ENCODE measurements at places on chromosomes 1 and 21.

- DNase-seq, result no peak
Measured at GRCh38 chr1:20078171-20078651, 8.2 kb downstream of the PLA2G5 start.

GRCh38 chr1:239308701-239309333 lies 77.6 kb upstream of the CHRM3 start:
- peak; percentile 72 for DNase-seq

DNA sequence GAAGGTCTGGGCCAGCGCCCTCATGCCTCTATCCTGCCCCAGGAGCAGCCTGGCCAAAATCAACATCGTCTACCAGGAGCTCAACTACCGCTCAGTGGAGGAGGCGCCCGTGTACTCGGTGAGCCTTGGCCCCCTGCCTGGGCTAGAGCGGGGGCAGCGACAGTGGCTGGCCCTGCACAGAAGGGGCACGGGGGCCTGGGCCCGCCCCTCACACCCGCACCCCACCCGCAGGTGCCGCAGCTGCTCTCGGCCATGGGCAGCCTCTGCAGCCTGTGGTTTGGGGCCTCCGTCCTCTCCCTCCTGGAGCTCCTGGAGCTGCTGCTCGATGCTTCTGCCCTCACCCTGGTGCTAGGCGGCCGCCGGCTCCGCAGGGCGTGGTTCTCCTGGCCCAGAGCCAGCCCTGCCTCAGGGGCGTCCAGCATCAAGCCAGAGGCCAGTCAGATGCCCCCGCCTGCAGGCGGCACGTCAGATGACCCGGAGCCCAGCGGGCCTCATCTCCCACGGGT lies 10.8 kb downstream of the SCNN1D start:
- no peak for DNase-seq

DNA sequence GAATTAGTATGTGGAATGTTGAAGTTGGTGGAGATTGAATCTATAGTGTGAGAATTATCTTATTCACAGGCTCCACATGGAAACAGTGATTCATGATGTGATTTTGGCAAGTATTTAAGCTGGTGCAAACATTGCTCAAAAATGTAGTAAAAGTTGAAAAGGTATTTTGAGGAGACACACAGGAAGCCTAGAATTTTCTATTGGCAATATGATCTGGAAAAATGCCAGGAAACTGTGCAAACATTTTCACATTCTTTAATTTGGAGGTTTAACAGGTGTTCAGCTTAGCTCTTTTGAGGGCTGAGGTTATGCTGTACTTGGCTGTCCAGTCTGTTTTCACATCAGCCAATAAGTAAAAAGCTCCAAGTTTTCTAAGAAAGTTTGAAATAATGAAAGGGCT lies 327.3 kb downstream of the RWDD3 start:
- no peak for DNase-seq

DNA sequence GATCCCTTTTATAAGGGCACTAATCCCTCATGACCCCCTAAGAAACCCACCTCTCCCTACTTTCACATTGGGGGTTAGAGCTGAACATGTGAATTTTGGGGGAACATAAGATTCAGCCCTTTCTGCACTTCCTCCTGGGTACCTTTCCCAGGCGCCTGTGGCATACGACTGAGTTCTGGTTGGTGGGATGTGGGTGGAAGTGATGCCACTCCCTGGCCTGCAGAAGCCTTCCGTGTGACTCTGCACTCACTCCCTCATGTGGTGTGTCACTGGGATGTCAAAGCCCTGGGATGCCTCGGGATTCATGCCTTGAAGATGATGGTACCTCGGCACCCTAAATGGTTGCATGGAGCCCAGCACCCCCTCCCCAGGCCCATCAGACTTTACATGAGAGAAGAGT lies 28.3 kb upstream of the VASH2 start:
- DNase-seq, result no peak

DNA sequence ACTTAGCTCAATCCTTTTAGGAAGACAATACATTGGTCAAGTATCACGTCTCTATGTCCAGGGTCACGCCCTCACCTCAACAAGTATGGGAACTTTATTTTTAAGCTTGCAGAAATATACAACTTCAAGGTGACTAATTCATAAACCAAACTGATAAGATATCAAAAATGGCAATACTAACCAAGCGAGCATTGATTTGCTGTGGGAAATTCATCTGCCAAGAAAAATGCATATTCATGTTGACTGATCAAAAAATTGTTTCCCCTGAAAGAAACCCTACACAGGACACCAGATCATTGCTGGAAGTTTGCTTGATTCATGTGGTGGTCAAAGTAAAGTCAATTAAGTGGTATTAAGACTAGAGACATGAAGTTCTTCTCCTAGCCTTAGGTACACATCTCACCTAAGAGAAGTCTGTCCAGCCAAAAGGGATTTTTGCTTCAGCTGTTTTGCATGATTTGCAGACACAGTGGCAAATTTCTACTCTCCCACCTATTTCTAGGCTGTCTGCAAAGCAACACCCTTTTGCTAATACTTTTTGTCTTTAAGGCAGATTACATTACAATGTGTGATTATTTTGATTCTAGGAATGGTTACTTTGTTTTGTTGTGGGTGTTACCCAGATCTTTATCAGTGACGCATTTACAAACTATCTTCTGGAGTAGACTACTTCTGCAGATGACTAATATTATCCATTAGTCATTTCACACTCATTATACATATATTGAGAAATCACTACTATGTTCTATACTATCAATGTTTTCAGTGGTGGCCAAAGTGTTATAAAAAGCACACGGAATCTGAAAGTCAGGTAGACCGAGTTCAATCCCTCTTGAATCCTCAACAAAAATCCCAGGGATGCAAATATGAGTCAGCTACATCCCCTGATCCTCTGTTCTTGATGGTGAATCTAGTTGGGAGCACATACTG lies 12.4 kb downstream of the SAMSN1 start:
- no peak for DNase-seq

- no peak for DNase-seq
Measured at GRCh38 chr1:244271691-244272308, 179.9 kb downstream of the ADSS2 start.

GRCh38 chr1:41360074-41360785 lies 1.0 kb upstream of the FOXO6 start:
- peak; percentile 72 for DNase-seq

GRCh38 chr1:1591452-1591851 lies 8.5 kb downstream of the FNDC10 start:
- DNase-seq, result no peak

DNA sequence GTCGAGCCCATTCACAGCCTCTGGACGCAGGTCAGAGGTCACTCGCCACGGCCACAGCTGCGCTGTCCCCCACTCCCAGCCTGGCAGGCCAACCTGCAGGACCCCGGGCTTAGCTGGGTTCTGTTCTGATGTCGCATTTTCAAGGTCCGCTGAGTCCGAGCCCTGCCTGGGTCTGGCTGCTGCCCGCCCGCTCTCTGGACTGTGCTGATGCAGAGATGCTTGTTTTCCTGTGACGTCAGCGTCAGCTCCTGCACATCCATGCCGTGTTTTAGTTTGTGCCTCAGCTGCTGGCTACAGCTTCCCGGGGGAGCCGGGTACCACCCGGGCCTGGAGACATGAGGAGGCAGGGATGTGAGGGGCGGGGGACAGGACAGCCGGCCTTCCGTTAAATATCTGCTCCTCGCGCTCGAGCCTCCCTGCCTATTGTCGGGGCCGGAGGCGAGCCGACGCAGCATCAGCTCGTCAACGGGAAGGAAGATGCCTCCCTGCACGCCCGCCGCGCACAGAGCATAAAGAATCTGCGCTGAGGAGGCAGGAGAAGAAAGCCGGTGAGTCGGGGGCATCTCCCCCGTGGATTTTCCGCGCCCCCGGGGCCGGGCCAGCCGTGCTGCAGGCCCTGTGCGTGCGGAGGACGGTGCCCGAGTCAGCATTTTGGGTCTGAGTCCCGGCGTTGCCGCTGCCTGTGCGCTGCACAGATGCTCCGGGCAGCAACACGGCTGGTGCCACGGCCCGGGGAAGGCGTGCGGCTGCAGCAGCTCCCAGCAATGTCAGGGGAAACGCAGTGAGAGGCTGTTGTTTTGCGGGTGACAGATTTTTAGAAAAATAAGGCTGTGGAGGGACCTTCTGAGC lies 23.4 kb downstream of the PRKCZ start:
- peak; percentile 66 for DNase-seq

- no peak for DNase-seq
Measured at GRCh38 chr1:223645903-223646302, 19.6 kb downstream of the CAPN8 start.

- peak; percentile 45 for DNase-seq
Measured at GRCh38 chr1:115879977-115880376, 39.1 kb upstream of the NHLH2 start.

Measured in neural progenitor cell (in vitro differentiated cells).